T-cell (primary cell): ENCODE measurements at places on chromosomes 1 and 21. TPM values are rescaled to one million over a fixed set of nuclear protein-coding genes. Genes with fewer than 3 reads are reported as not detected.

GRCh38 chr21:36433059-36433709, 46.7 kb downstream of the CLDN14 start:
- H3K4me1 ChIP-seq = peaks cover 11% of the 10 kb centered on the region
- H3K36me3 ChIP-seq = no peaks in the 10 kb centered on the region
- no peak for DNase-seq
- H3K27me3 ChIP-seq = peaks cover 35% of the 10 kb centered on the region
- H3K27ac ChIP-seq = no peak overlapping the region

GRCh38 chr1:9690440-9691107, 39.0 kb downstream of the PIK3CD start:
- H3K27ac ChIP-seq = no peak overlapping the region
- peaks cover 40% of the 10 kb centered on the region for H3K36me3 ChIP-seq
- no peaks in the 10 kb centered on the region for H3K27me3 ChIP-seq
- peak overlapping the region; percentile 61 for H3K4me3 ChIP-seq

SH2D2A gene
- total RNA-seq = 65.4 TPM

TAS1R1 gene
- not detected for total RNA-seq

GRCh38 chr1:112841825-112842224, 114.2 kb downstream of the SLC16A1 start:
- H3K36me3 ChIP-seq = no peaks in the 10 kb centered on the region
- H3K27me3 ChIP-seq = no peaks in the 10 kb centered on the region
- H3K4me1 ChIP-seq = peaks cover 12% of the 10 kb centered on the region
- no peak overlapping the region for H3K27ac ChIP-seq
- H3K4me3 ChIP-seq = no peak overlapping the region

MROH9 gene
- not detected for total RNA-seq

WDR64 gene
- not detected for total RNA-seq

GGPS1 gene
- 43.0 TPM for total RNA-seq

DNA sequence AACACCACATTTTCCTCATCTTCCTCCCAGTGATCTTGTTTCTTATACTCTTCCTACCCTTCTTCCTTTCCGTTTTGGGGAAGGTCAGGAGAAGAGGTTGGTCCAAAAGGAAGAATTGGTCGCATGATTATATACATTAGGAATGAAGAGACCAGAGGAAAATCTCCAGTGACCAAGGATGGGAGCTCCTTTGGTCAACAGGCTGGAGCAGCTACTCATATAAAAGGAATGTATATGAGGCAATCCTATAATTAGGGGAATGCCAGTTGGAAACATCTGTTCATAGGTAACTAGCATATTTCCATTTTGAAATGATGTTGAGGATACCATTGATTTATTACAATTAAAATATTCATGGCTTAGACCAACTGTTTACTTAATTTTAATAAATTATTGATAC, 114.5 kb downstream of the LRRC40 start:
- no peaks in the 10 kb centered on the region for H3K27me3 ChIP-seq
- H3K27ac ChIP-seq = no peak overlapping the region
- no peak for DNase-seq
- no peaks in the 10 kb centered on the region for H3K4me1 ChIP-seq

DNA sequence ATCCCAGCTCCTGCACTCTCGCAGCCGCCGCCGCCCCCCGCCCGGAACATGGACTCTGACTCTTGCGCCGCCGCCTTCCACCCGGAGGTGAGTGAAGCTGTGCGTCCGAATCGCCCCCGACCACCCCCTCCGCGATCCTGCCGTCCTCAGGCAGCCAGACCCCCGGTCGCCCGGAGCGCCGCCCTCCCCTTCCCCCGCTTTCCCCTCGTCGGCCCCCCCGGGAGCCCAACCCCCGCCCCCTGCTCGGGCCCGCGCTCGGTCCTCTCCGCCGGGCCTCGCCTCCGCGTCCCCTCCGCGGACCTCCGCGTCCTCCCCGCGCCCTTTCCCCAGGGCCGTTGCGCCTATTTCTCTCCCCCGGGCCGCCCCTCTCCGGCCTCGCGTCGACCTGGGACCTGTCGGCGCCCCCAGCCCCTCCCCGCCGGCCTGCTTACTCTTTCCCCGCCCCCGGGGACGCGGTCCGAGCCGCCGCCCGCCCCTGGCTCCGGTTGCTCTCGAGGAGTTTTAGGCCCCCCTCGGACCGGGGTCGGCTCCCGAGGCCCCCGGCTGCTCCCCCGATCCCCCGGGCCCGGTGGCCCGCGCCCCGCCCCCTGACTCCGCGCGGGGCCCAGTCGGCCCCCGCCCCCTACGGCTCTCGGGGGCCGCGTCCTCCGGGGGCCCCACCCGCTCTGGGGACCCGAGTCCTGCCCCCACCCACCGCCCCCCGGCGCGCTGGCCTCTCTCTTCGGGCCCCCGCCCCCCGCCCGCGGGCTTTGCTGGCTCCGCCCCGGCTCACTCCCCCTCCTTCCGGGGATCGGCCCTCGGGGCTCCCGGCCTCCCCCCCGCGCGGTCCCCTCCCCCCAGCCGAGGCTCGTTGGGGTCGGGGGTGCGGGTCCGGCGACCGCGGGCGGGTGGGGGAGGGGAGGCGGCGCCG, 743 bp downstream of the PHF13 start:
- H3K4me1 ChIP-seq = no peaks in the 10 kb centered on the region
- H3K27ac ChIP-seq = no peak overlapping the region
- peak; percentile 52 for DNase-seq
- H3K4me3 ChIP-seq = peak overlapping the region; percentile 52
- H3K27me3 ChIP-seq = no peaks in the 10 kb centered on the region

- no peak overlapping the region for H3K4me3 ChIP-seq
- H3K27ac ChIP-seq = no peak overlapping the region
- H3K36me3 ChIP-seq = no peaks in the 10 kb centered on the region
- DNase-seq = no peak
Observed at GRCh38 chr1:169146576-169147214, 40.2 kb downstream of the ATP1B1 start.

MEX3A gene
- total RNA-seq = 0.20 TPM
